Left lung (tissue), 14 donors: ENCODE measurements at places on chromosomes 5 and 9. TPM values are rescaled to one million over a fixed set of nuclear protein-coding genes. Genes with fewer than 3 reads are reported as not detected.
A peak's percentile ranks its signal among the peaks of the same experiment; 100 is the strongest.

DNA sequence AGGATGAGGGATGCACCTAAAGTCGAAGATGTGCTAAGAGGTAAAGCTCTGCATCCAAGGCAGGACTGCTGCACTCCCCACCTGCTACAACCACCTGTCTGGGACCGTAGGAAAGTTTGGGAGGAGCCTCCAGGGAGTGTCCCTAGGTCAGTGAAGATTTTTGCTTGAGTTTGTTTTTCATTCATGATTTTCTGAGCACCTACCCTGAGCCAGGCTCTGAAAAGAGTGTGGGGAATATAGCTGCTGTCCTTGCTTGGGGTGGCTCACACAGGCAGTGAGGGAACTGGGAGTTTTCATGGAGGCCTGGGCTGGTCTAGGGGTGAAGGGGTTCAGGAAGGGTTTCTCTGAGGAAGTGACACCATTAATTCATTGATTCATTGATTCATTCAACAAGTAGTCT, 48.9 kb downstream of the SAR1B start:
- DNase-seq: no peak

DNA sequence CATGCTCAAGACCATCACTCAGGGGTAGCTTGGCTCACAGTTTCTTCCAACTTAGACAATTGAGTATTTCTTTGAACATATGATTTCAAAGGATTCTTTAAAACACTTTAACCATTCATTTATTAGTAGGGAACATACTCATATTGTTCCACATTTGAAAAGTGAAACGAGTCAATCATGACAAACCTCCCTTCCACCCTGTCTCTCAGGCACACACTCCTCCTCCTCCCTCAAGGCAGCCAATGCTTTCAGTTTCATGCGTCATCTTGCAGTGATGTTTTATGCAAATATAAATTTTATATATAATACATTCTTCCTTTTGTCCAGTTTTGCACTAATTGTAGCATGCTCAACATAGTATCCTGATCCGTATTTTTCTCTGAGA, 126.0 kb upstream of the BOD1 start:
- no peak for DNase-seq

- peak; percentile 68 for DNase-seq
These were observed 21.6 kb downstream of the SH3GLB2 start for GRCh38 chr9:129006328-129007034.

Gene ADAMTS6
- 18.4 TPM for polyA plus RNA-seq
